Smooth muscle cell of the coronary artery (primary cell): ENCODE measurements at places on chromosomes 4 and X. TPM values are rescaled to one million over a fixed set of nuclear protein-coding genes. Genes with fewer than 3 reads are reported as not detected.

The MFAP3L gene
- total RNA-seq: 2.6 and 14.2 TPM in 2 replicates

The MAGED4B gene
- 31.1 and 33.7 TPM in 2 replicates for total RNA-seq

The CFP gene
- 0.12 and 0.15 TPM in 2 replicates for total RNA-seq

The DDX53 gene
- total RNA-seq: not detected in 2 replicates

The XAGE3 gene
- not detected in 2 replicates for total RNA-seq

The SOD3 gene
- total RNA-seq: 5.8 and 66.9 TPM in 2 replicates

The TKTL1 gene
- total RNA-seq: not detected in 2 replicates
